ENCODE measurements at places on chromosomes 4 and X.
A peak's percentile ranks its signal among the peaks of the same experiment; 100 is the strongest.

DNA sequence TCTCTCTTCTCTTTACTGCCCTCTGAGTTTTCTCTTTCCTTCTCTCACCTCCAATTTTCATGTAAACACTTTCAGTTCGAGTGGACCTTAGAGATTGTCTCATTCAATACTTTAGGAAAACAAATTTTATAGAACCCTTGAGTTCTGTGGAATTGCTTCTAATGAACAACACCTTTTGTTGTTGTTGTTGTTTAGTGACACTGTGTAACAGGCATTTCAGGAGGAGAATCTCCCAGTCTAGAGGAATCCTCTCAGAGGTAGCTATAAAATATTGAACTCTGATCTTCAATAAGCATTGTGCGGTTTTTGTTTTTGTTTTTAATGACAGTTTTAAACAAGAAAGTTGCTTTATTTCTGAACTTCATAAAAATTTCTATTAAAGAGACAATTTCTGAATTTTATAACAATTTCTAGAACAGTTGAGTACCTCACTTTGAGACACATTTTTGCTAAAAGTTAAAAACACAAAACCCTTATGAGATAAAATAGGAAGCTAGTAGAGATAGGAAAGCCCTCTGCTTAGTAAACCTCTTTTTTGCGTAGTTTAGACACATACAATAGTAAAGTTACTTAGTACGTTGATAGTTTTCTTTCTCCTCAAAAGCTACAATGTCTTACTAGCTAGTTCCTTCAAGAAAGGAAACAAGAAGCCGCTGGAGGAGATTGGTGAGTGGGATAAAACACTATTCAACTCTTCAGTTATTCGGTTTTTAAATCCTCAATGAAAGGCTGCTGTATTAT is 38.8 kb downstream of the CLCN3 start:
- no peak for DNase-seq

DNA sequence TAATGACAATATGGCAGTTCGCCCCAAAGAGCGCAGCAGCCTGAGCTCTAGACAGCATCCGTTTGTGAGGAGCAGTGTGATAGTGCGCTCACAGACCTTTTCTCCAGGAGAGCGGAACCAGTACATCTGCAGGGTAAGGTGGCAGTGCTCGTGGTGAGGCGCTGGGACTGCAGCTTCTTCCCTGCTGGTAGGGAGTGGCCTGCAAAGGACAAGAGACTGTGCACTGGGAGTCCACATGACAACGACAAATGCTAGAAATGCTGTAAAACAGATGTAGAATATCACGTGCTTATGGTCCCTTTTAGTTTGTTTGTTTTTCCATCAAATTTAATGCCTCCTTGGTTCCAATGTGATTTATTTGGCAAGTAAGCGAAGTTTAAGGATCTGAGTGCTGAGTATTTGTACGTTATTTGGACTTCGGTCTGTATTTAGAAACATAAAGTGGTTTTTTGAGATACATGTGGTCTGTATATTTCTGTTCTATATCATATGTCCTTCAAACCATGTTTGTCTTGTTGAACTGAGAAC is 35.8 kb downstream of the CLDN22 start:
- DNase-seq, result no peak

GRCh38 chr4:26330186-26330787 is 9.5 kb downstream of the RBPJ start:
- peak; percentile 54 for DNase-seq

GRCh38 chr4:100876546-100876945 is 358.7 kb upstream of the EMCN start:
- no peak for DNase-seq

DNA sequence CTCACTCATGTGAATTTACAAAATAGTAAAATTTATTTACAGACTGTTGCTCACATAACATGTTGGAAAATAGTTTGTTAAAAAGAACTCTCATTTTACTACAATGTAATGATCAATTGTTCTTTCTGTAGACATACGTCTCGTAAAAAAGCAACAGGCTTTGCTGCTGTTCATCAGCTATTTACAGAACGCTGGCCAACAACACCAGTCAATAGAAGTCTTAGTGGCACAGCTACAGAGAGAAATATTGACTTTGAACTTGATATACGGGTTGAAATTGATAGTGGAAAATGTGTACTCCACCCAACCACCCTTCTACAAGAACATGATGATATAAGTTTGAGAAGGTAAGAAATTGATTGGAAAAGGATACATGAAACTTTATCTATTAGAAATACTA is 47.6 kb upstream of the ADAD1 start:
- DNase-seq, result no peak

GRCh38 chr4:5854929-5855328 is 38.0 kb downstream of the CRMP1 start:
- no peak for DNase-seq

DNA sequence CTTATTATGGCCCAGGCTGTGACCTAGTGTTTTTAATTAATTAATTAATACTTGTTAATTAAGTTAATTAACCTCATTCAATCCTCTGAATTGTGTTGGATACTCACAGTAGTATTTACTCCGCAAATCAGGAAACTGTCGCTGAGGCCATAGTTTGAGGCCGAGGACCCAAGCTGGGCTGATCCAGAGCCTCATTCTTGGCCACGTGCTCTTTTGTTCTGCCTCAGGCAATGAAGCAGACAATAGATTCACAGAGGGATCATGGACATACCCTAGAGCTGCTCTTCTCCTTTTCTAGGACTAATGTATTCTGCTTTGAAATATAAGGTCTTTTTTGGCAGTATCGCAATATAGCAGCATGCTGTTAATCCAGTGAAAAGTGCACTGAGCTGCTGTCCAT is 24.0 kb upstream of the SNCA start:
- no peak for DNase-seq

DNA sequence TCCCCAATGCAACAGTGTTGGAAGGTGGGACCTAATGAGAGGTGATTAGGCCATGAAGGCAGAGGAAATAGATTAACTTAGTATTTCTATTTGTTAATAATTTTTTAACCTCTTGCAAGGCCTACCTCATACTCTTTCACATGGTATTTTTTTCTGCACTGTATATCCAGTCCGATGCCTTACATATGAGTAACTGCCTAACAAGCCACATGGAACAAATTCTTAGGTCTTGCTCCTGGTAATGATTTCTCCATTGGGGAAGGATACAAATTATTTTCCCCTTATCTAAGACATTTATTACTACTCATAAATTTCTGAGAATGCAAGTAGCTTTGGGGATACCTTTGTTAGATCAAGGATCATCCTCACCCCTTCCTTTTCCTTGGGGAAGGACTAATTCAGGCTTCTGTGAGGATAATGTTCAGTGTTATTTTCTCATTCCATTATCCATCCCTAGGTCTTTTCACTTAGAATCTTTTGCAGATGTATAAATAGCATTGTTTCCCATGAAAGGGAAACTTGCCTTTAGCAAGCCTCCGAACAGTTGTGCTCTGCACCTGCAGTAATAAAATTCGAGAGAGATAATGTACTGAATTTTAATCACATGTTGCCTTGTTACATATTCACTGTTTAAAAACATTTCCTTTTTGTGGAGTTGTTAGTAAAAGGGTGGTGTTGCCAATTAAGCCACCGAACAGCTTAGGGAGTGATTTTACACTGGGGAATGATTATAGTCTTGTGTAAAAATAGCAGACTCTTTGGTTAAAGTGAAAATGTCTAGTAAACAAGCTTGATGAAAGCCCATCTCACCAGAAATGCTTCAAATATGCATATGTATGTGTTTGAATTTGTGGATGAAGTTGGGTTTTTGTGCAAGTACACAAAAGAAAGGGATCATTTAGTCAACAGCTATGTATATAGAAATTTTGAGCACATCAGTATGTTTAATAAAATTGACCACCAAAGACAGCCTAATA is 89.9 kb downstream of the CFAP299 start:
- no peak for DNase-seq

DNA sequence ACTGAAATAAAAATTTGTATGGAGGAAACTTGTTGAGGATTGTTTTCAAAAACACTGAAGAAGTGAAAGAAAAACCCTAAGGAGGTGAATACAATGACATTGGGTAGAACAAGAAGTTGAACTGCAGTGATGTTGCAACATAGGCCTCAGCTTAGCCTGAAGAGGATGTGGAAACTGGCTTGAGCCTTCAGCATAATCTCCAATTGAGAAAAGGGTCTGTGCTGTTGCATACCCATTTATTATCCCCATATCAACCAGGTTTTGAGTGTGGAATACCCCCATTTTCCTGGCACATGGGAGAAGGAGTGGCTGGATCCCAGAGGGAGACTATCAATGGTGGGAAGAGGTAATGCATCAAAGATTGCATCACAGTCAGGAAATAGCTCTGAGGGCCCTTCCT is 695.0 kb upstream of the HS3ST1 start:
- DNase-seq, result no peak

DNA sequence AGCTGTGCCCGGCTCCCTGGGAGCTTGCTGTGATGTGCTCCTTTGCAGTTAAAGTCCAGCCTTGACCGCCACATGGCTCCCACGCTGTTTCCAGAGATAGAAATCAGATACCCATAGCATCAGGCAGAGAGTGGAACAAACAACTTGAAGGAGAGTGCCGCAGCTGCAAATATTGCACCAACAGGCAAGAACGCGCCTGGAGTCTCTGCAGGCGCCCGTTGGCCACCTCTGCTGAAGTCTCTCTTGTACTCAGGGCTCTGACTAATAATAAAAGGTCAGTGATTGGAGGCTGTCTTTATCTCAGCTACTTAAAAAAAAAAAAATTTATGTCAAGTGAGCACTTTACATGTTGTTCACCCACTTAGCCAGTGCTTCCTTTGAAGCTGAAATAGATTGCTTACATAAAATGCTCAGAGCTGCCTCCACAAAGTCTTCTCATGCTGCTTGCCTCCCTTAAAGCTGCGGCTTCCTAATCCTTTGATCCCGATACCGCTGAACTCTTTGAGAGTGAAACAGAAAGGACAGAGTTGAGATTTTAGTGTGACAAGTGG is 30.9 kb upstream of the TENM3 start:
- peak; percentile 35 for DNase-seq
